ENCODE measurements at places on chromosomes 2 and 18.

- no peak for DNase-seq
These were observed 22.4 kb upstream of the CCBE1 start for GRCh38 chr18:59719544-59720181.

- DNase-seq = no peak
These were observed 1325.0 kb upstream of the CDH2 start for GRCh38 chr18:29501952-29502351.

- DNase-seq = no peak
These were observed 223.1 kb downstream of the PHLPP1 start for GRCh38 chr18:62938487-62938886.

- DNase-seq = no peak
These were observed 61.9 kb upstream of the RBMS1 start for GRCh38 chr2:160555420-160556071.

- no peak for DNase-seq
These were observed 408.3 kb downstream of the NUP35 start for GRCh38 chr2:183532514-183532913.

- DNase-seq = no peak
These were observed 763 bp downstream of the CCDC141 start for GRCh38 chr2:179049203-179049545.

- DNase-seq = no peak
These were observed 71.3 kb downstream of the ASXL2 start for GRCh38 chr2:25806941-25807340.

GRCh38 chr2:217622205-217623060 lies 380.4 kb downstream of the TNS1 start:
- DNase-seq = no peak

GRCh38 chr2:126890551-126891450 lies 7.9 kb upstream of the TEX51 start:
- no peak for DNase-seq

DNA sequence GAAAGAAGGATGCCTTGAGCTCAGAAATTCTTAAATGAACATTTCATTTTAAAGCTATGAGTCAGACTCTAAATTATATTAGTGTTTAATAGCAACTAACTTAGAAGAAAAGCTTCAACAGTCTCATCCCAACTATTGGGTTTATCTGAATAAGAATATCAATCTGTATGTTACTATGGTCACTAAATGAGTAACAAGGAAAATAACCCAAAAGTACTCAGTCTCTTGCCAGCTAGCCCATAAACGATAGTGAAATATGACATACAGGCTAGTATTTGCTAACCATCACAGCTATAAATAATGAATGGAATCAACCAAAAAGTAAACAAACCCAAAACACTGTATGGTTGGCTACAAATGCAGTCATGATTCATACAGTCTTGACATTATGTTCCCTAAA lies 174.9 kb downstream of the RAB3GAP1 start:
- DNase-seq = no peak

DNA sequence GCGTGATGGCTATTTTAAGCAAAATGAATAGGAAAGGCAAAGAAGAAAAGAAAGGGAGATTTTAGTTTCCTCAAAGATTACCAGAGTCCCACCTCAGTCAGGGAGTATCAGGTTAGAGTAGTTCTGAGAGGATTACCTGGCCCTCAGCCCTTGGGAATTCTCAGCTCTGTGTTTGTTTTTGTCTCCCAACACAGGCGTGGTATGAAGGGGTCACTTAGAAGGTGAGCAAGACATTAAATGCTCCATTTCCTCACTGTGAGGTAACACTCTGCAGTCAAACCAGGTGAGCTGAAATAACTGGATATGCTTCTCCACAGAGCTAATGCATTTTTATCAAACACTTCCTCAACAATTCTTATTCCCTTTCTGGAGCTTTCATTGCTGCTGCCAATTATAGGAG lies 232.2 kb downstream of the IKZF2 start:
- no peak for DNase-seq

GRCh38 chr2:112095681-112096080 lies 40.6 kb downstream of the TMEM87B start:
- no peak for DNase-seq

- DNase-seq = no peak
These were observed 39.6 kb downstream of the PTPN2 start for GRCh38 chr18:12844391-12844790.

DNA sequence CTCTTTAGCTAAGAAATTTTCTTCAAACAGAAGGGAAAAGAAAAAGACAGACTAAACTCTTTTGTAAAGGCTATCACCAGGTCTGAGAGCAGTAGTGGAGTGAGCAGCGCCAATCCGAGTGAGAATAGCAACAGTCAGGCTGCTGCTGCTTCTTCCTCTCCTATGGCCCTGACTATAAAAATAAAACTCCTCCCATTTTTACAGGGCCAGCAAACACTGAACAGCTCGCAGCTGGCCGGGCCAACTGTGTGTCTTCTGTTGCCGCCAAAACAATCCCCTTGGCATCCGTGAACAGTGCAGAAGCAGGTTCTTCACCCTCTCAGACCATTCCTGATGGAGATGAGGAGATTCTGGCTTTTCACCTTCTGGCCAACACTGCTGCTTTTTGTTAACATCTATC lies 124.5 kb downstream of the CNTNAP5 start:
- no peak for DNase-seq

- DNase-seq = no peak
These were observed 25.9 kb downstream of the COL6A3 start for GRCh38 chr2:237388036-237388435.

DNA sequence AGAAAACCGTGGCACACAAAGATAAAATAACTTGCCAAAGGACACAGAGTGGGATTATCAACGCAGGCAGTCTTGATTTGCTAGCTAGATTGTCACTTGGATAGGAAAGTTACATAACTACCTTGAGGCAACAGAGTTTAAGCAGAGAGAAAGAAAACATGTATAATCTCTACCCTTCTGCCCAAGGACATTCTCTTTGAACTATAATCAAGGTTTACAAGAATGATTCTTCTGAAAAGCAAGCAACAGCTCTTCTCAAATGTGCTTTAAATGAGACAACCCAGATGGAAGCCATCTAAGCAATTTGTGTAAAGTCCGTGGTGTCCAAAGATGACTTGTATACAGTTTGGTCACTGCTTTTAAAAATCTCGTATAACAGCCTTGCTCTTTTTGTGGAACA lies 177.4 kb downstream of the CD226 start:
- DNase-seq = no peak

DNA sequence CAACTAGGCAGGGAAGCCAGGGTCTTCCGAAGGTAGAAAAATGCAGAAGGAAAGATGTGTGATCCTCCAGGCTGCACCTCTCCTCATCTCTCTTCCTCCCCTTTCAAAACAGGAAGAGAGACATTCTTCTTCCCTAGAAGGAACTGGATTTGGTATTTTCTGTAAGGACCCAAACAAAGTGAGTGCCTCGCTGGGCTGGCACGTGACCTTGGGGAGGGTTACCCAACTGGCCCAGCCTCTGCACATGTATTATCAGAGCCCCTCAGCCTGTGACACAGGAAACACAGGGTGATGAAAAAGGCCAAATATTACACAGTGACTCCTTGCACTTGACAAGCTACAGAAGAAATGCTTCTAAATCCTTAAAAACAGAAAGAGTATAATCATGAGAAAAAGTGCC lies 2.3 kb downstream of the HJURP start:
- DNase-seq = no peak

Data from tibial nerve (tissue), 4 donors.